RKO (cell line): ENCODE measurements at places on chromosomes 6 and 20.

GRCh38 chr6:53134601-53135235 is 13.9 kb downstream of the GCM1 start:
- no peak for DNase-seq

GRCh38 chr6:845566-845965 is 152.6 kb upstream of the EXOC2 start:
- DNase-seq = no peak

- no peak for DNase-seq
Observed at GRCh38 chr6:41503827-41504465, 42.2 kb upstream of the FOXP4 start.

GRCh38 chr20:40234593-40234992 is 454.4 kb downstream of the MAFB start:
- DNase-seq = no peak

- no peak for DNase-seq
Observed at GRCh38 chr6:23529902-23530301, 596.1 kb upstream of the NRSN1 start.

DNA sequence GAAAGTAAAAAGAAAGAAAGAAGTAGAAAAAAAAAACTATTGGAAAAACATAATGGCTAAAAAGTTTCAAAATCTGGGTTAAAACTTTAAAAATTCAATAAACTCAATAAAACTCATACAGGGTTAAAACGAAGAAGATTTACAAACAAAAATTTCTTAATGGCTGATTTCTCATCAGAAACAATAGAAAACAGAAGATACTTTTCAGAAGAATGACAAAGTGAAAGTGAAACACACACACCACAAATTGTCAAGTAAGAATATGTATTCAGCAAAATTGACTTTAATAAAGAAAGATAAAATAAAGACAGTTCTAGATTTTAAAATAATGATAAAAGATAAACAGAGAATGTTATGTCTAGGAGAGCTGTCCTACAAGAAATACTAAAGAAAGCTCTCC is 618.9 kb upstream of the GJE1 start:
- DNase-seq = no peak

DNA sequence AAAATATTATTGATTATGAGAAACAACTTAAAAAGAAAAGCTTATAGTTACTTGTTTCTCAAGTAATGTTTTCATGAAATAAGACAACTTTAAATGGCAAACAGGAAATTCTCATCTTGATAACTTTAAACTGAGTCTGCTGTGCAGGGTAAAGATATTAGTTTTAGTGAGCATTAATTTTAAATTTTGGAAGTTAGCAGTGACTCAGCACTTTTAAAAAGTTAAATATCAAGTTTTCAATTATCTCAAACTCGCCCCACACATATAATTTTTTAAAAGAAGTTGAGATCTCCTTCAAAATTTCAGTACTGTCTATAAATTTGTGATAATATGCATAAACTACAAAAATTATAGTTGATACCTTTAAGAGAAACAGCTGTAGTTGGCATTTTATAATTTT is 337.3 kb upstream of the NT5E start:
- DNase-seq = no peak

DNA sequence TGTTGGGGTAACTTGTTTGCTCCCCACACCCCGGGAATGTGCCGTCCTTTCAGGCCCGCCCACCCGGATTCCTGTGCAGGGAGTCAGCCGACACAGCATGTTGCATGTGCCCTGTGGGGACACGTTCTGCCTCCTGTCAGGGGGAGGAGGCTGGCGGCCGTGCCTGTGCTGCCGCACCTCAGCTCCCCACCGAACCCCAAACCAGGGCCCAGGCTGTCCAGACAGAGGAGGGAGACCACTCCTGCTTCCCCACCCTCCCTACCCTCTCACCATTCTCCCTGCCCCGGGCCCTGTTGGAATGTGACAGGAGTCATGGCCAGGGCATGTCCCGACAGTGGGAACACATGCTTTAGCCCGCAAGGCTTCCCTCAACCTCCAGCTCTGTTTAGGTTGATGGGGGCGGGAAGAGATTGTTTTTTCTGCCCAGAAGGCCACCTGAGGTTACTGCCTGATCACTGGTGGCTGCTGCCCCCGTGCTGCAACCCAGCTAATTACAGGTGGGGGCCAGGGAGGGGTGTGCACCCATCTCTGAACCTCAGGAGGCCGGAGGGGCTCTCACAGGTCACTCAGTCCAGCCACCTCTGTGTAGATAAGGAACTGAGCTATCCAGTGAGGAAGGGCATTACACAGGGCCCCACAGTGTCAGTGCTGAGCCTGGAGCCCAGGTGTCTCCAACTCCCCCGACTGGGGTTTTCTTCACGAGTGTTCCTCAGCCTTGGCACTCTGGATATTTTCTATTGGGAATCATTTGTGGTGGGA is 13.6 kb downstream of the LRRC73 start:
- no peak for DNase-seq

DNA sequence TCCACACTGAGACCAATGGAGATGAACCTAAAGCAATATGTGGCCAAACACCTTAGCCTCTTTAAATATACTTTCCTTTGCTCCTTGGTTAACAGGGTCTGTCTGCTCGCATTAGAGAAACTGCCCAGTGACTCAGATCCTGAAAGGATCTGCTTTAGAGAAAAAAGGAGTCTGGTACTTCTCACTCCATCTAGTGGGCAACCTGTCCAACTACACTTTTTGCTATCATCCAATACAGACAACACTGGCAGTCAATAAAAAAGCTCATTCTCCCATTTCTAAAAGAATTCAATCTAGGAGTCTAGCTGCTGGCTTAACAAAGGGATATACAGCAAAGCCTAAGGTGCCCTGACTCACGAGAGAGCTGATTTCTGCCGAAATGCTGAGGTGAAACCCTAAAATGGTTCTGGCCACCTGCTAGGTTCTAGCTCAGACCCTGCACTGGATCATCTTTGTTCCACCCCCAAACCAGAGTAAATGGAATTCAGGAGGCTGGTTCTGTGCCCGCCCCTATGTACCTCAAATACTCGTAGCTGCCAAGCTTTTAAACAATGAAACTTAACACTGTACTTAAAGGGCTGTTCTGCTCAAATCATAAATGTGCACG is 11.5 kb downstream of the GNL1 start:
- DNase-seq = peak; percentile 89

DNA sequence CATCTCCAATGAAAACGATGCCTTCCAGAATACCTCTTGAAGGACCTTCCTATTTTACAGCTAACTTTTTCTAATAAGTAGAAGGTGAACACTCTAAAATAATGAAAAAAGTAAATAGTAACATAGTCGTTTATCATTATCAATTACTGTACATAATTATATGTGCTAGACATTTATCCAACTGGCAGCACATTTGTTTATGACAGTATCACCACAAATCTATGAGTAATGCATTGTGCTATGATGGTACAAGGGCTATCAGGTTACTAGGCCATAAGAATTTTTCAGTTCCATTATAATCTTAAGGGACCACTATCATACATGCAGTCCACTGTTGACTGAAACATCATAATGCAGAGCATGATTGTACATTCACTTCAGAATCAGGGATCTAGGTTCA is 68.4 kb downstream of the ATG5 start:
- DNase-seq = peak; percentile 23

GRCh38 chr20:61502433-61502832 is 250.4 kb downstream of the CDH4 start:
- DNase-seq = no peak

DNA sequence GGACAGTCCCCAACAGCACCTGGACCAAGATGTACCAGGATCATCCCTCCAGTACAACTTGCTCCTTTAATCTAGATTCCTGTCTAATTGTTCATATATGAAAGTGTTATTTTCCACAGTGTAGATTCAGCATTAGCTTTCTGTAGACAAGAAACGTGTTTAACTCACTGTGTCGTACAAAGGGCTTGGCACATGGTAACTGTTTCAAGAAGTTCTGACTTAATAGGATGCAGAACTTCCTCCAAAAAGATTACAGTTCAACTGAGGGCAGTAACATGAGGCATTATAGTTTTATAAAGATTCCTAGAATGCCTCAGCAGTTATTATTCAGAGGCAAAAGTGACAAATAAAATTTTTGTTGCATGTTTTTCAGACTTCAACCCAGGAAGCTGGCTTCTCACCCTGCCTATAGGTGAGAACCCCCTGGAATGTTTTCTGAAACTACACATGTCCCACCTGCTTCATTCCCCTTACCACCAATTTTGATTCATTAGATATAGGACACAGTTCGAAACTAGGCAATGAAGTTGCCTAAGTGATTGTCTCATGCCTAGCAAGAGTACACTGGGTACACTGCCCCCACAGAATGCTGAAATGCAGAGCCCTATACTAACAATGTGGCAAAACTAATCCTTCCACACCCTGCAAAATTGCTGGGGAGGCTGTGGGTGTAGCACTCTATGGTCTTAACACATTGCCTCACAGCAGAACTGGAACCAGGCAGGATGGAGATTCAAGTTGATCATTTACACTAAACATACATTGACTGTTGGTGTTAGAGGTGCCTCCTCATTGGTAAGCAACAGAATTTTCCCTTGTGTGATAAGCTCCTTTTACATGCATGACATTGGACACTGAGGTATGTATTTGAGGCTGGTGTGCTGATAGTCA is 22.6 kb upstream of the SH3BGRL2 start:
- DNase-seq = no peak

DNA sequence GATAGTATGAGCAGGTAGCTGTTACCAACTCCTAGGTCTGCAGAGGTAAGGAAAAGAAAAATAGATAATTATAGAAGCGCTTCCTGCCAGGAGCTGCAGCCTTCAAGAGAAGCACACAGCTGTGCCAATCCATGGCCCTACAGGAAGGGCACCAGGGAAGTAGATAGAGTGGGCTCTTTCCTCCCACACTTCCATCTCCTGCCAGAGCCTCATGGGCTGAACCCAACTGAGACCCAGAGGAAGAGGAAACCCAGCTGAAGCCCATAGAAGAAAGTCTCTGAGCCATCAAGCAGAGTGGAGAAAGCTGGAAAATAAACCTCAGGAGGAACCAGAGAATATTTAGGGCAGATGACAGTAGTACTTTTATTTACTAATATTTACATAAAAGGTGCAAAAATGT is 146.7 kb upstream of the ATXN1 start:
- no peak for DNase-seq

- no peak for DNase-seq
Observed at GRCh38 chr20:11748436-11748835, 169.3 kb upstream of the BTBD3 start.

- no peak for DNase-seq
Observed at GRCh38 chr20:50915424-50915823, 15.8 kb downstream of the ADNP start.

DNA sequence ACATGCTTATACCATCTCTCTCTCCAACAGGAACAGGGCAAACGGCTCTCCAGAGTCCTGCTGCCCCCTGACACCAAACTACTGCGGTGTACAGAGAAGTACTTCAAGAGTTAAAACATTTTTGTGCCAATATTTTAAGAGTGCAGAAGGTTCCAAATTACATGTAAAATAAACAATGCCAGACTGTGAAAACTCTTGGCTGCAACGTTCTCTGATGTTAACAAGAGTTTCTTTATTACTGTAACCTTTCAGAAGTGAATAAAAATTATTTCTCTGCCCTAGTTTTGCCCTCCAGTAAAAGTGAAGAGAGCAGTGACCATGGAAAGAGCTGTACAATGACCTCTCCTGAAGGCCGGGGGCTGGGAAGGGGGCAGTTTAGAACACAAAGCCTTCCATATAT is 41.4 kb upstream of the FAM83C start:
- no peak for DNase-seq

- no peak for DNase-seq
Observed at GRCh38 chr6:137951064-137951597, 84.1 kb downstream of the TNFAIP3 start.

DNA sequence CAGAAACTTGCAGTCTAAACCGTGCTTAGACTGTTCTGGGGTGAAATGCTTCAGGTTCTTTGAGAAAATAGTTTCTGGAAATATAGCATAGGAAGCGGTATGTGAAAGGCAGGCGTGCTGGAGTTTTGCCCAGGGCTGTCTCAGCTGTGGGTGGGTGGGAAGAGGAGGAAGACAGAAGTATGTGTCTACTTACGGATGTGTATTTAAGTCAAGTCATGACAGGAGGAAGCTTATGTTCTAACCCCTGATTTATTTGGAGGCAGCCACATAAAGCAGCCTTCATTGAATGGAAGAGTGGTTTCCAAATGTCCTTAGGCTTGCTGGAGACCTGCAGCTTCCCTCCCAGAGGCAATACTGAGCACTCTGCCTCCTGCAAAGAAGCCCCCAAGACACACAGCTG is 345.8 kb upstream of the PRND start:
- DNase-seq = no peak

- DNase-seq = no peak
Observed at GRCh38 chr20:17771206-17772004, 71.6 kb downstream of the BANF2 start.

DNA sequence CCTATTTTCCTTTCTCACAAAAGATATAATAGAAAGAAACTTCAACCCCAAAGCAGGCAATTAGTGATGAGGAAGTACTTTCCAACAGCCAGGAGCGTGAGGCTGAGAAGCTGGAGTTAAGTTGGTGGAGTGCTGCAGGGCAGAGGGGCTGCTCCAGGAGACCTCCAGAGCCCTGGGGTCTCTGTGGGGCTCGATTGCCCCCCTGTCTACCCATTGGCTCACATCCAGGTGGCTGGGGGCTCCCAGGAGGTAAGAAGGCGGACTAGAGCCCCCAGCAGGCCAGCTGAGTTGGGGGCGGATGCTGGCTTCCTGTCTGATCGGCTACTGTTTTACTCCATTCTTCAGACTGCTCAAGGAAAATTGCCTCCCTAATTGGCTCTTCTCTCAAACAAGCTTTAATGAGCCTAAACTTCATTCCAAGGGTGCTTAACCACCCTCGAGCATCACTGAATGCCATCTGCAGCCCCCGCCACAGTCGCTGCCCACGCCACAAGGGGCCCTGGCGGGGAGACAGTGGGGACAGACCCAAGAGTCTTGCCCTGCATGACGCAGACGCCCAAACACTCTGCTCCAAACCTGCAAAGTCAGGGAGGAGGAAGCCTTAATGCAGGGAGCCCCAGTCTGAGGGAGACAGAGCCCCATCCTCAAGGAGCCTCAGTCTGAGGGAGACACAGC is 78.6 kb downstream of the MDGA1 start:
- DNase-seq = no peak

DNA sequence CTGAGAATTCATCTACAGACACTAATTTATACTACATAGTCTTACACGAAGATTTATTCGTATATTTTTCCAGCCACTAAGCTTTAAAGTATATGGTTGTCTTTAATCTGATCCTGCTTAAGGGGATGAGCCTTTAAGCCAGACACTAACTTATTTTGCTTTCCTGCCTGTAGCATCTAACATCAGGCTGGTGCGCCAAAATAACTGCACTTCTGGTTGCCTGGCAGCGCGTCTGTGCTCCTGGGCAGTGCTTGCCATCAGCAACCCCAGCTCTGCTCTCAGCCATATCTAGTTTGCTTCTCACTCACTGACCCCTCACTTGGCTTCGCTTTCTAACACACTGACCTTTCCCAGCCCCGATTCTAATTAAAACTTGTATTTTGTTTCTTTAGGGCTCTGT is 21.8 kb downstream of the HMGCLL1 start:
- DNase-seq = no peak
